Activated naive CD4-positive, alpha-beta T cell (primary cell): ENCODE measurements at places on chromosomes 1 and 21.

DNA sequence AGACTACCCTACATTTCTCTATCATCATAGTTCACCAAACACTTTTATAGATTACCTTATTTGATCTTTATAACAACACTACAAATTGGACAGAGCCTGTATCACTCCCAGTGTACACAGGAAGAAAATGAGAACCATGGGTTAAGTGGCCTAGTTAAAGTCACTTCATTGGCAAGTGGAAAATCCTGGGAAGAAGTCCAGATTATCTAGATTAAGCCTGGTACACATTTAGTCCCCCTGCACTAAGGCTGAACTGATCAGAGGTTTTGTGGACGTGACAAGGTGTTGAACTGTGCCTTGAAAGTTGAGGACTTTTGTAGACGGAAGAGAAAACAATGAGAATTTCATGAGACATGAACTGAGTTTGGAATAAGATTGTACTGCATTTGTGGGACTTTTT lies 7.5 kb upstream of the USH2A start:
- no peak for DNase-seq

- no peak for DNase-seq
Observed at GRCh38 chr1:155192346-155193274, 15.1 kb downstream of the THBS3 start.

GRCh38 chr1:54404939-54405897 lies 976 bp downstream of the SSBP3 start:
- no peak for DNase-seq

GRCh38 chr1:201562659-201563405 lies 23.9 kb downstream of the NAV1 start:
- no peak for DNase-seq
